COR-L47 (cell line): ENCODE measurements at places on chromosomes 1 and 21.

- DNase-seq = no peak
Measured at GRCh38 chr1:66356605-66357004, 177.3 kb upstream of the SGIP1 start.

- no peak for DNase-seq
Measured at GRCh38 chr21:15514073-15514946, 215.5 kb upstream of the USP25 start.

- DNase-seq = no peak
Measured at GRCh38 chr1:80893115-80893514, 907.6 kb upstream of the ADGRL2 start.

- DNase-seq = no peak
Measured at GRCh38 chr1:30532621-30533020, 190.8 kb downstream of the MATN1 start.

- DNase-seq = no peak
Measured at GRCh38 chr21:29195981-29196669, 65.7 kb downstream of the MAP3K7CL start.

- peak; percentile 45 for DNase-seq
Measured at GRCh38 chr1:32963746-32964460, 706 bp downstream of the RNF19B start.

- no peak for DNase-seq
Measured at GRCh38 chr1:58932859-58933598, 149.2 kb upstream of the JUN start.

DNA sequence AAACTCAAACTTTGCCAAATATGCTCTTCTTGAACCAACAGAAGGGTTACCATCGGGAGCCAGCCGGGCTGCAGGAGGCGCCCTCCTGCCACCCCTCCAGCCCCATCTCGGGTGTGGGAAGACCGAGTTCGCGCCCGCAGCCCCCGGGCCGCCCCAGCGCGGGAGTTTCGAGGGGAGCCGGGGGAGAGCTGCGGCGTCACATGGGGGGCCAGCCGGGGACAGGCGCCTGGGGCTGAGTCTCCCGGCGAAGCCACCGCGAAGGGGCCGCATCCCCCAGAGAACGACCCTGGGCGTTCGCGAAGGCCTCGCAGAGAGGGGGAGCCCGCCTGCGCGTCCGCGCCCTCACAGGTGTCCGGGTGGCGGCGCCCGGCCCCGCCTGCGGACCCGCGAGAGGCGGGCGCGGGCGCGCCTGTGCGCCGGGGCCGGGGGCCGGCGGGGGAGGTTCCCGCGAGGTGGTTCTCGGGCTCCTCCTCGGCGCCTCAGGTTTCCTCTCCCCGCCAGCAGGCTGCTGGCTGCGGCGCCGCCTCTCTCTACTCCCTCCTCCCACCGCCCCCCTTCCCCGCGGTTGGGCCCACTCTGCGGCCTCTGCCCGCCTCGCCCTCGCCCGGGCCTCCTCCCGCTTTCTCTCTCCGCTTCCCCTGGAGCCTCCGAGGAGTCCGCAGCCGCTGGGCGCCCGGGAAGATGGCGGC lies at the start of gene RAVER2:
TSS of gene RAVER2 (plus strand) at position 584 of the 689 bp plus-strand sequence. CDS start at position 682, 98 bp downstream.
- DNase-seq = peak; percentile 64

DNA sequence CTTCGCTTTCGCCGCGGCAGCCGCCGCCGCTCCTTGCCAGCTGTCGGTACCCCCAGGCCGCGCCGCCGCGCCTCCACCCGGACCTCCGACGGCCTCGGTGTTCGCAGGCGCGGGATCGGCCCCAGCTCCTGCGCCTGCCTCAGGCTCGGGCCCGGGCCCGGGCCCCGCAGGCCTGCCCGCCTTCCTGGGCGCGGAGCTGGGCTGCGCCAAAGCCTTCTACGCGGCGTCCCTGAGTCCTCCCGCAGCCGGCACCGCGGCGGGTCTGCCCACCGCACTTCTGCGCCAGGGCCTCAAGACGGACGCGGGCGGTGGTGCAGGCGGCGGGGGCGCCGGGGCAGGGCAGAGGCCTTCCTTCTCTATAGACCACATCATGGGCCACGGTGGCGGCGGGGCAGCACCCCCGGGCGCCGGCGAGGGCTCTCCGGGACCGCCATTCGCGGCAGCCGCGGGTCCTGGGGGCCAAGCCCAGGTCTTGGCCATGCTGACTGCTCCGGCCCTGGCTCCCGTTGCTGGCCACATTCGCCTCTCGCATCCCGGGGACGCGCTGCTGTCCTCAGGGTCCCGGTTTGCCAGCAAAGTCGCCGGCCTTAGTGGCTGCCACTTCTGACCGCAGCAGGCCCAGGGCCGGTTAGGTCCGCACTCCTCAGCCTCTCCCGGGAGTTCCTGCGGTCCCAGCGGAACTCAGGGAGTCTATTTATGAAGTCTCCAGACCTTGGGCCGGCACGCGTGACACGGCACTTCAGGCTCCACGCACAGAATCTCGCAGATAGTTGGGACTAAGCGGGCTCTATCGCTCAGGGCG lies 1.4 kb downstream of the FOXD2 start:
- no peak for DNase-seq

DNA sequence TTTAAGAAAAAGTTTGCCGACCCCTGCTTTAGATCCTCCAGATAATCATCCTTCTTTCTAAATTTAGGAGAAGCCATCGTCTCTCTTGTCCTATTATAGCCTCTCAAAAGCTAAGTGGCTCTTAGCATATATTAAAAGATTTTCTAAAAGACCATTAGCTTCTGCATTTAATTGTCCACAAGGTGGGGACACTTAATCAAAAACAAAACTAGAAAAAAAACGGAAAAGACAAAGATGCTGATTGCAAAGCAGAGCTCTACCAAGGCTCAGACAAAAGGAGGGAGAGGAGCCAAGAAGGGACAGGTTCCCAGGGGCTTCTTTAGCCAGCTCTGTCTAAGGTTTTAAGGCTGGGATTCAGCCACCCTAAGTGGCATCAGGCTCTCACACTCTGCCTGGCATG lies 128.3 kb upstream of the HMGB4 start:
- peak; percentile 6 for DNase-seq

GRCh38 chr1:225651872-225652728 lies 823 bp downstream of the ENAH start:
- DNase-seq = peak; percentile 54

- DNase-seq = no peak
Measured at GRCh38 chr1:114336360-114336759, 174.6 kb downstream of the TRIM33 start.

DNA sequence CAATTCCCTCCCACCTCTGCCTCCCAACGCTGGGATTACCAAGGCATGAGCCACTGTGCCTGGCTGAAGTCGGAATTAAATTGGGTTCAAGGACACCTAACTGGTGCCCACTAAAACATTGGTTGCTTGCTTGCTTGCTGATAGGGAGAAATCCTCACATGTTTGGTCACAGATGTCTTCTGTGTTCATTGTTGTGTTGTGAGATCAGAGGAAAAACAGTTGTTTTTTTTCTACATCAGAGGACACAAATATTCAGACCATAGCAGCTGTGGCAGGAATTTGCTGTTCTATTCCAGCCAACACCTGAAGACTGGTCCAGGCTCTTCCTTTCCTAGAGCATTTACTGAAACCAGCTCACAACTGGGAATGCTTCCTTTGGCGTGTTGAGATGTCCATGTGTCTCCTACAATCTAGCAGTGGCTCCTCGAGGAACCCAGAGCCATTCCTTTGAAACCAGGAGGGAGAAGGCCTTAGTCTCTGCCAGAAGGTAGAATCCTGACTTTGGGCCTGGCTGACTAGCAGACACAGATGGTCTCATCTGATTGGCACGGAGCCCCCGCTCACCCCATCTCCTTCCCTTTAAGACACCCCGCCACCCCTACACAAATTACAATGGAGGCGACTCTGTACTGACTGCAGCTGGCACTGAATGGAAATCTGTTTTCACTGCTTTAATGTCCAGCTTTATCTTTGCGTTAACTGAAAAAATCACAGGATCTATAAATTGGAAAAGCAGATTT lies 24.3 kb upstream of the TRIM17 start:
- DNase-seq = no peak

- DNase-seq = no peak
Measured at GRCh38 chr1:29148656-29149491, 25.2 kb upstream of the TMEM200B start.

GRCh38 chr1:98019747-98020146 lies 98.9 kb upstream of the DPYD start:
- DNase-seq = no peak

DNA sequence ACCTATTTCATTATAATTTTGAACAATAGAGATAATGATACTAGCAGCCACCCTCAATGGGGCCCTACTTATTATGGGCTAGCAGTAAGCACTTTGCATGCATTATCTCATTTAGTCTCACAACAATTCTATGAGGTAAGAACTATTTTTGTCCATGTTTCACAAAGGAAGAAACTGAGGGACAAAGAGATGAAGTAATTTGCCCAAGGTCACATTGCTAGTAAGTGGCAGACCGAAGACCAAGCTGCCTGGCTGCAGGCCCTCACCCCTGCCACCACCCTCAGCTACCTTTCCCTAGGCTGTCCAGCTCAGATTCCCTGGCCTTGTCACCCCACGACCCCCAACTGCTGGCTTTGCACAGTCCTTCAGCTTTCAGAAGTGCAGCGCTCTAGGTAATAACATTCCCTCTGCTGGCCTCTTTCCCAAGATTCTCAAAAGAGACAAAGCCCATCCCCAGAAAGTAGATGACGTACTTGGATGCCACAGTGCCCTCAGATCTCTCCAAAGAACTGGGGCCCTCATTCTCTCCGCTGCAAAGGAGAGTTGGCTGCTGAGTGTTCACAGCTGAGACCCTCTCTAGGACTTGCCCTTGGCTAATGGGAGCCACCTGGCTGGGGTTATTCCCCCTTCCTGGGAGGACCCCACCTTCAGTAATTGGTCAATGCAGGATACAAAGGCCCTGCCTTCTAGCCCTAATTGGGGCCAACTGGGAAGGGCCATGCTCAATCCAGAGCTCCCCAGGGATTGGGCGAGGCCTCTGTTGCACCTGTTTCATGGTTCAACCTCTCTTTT lies 39.5 kb downstream of the IRF2BP2 start:
- DNase-seq = no peak

DNA sequence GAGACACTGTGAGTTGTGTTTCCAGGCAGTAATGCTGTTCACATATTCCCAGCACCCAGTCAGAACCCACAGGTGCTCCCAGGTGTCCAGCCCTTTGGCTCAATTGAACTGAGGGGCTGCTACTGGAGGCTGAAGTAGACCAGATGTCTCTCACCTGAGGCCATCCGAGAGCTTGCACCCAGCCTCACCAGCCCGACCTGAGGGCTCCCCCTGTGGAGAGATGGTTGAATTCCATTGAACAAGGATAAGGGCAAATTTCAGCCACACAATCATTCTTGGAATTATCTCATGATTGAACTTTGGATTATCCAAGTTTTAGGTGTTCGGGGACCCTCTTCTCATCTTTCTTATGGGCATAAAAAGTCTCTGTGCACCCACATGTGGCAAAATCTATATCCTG lies 52.1 kb downstream of the OBSCN start:
- DNase-seq = no peak

GRCh38 chr1:224458996-224459395 lies 24.4 kb upstream of the WDR26 start:
- no peak for DNase-seq

- no peak for DNase-seq
Measured at GRCh38 chr1:10494418-10494753, 19.6 kb downstream of the PEX14 start.

- DNase-seq = no peak
Measured at GRCh38 chr21:35775778-35776544, 284.4 kb downstream of the SETD4 start.

- DNase-seq = no peak
Measured at GRCh38 chr21:37915941-37916309, 332 bp downstream of the KCNJ6 start.

DNA sequence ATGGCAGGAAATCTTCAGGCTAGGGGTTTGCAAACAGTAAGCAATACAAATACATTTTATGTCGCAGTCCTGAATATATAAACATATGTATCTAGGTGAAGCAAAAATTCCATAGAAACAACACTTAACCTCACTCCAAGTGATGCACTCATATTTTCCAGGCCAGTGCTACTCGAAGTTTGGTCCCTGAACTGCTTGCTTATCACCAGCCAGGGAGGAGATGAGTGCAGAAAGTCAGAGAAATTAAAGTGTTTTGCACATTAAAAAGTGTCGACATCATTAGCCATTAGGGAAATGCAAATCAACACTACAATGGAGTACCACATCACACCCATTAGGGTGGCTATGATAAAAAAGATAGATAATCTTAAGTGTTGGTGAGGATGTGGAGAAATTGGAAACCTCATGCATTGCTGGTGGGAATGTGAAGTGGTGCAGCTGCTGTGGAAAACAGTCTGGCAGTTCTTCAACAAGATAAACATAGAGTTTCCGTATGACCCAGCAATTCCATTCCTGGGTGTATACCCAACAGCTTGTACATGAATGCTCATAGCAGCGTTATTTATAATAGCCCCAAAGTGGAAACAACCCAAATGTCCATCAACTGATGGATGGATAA lies 70.5 kb upstream of the CSF1 start:
- DNase-seq = no peak

- no peak for DNase-seq
Measured at GRCh38 chr1:202058001-202058908, 47.9 kb downstream of the ELF3 start.

DNA sequence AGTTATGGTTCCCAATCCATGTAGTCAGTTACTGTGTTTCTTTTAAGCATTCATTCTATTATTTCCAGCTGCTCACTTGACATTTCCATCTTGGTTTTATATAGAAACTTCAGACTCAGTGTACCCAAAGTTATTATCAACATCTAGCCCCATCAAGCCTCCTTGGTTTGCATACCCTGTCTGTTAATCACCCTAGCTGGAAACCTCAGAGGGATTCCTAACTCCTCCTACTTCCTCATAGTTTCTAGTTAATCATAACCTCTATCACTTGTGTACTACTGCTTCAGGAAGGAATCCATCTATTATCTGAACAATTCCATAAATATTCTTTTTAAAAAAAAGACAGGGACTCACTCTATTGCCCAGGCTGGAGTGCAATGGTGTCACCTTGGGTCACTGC lies 293.3 kb downstream of the SDCCAG8 start:
- DNase-seq = no peak

- no peak for DNase-seq
Measured at GRCh38 chr1:207811920-207812720, 60.3 kb downstream of the CD46 start.

- DNase-seq = no peak
Measured at GRCh38 chr1:18881642-18882431, 20.5 kb downstream of the ALDH4A1 start.

GRCh38 chr1:247409869-247410544 lies 6.0 kb upstream of the NLRP3 start:
- DNase-seq = no peak

DNA sequence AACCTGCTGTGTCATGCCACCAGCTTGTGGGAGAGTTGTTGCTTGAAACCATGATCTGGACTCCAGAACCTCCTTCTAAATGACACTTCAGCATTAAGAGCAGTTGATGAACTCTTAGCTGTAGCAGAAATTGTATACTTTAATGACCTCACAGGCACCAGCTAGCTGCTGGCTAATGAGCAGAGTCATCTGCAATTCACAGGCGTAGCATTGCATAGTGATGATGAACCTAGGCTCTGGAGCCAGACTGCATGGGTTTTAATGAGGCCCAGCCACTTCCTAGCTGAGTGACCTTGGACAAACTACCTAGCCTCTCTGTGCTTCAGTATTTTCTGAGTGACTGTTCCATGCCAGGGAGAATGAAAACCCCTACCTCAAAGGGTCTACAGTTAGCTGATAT lies 407.1 kb downstream of the LMO4 start:
- DNase-seq = no peak
